ENCODE measurements at places on chromosomes 6 and 20.

- DNase-seq, result no peak
These were observed 270.4 kb upstream of the RSPO3 start for GRCh38 chr6:126848119-126848518.

- DNase-seq, result no peak
These were observed 253.2 kb downstream of the DLL1 start for GRCh38 chr6:170037541-170038250.

- no peak for DNase-seq
These were observed 58.9 kb downstream of the CD83 start for GRCh38 chr6:14176429-14176828.

- no peak for DNase-seq
These were observed 68.7 kb upstream of the CST7 start for GRCh38 chr20:24880356-24880755.

DNA sequence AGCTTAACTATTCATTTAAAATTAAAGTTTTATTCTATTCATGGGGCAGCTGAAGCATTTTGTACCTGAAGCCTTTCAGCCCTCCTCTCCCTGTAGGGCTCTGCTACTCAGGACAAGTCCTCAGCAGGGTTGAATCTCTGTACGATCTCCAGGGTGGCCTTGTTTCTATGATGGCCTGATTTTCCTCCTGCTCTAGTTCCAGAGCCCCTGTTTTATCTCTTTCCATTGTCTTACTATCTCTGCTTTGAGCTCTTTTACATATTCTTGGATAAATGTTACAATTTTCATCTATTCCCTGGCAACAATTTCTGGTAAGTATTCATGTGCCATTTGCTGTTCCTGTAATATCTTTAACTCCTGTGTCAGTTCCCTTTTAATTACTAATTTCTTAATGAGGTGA, 19.8 kb upstream of the MYL9 start:
- DNase-seq, result no peak

DNA sequence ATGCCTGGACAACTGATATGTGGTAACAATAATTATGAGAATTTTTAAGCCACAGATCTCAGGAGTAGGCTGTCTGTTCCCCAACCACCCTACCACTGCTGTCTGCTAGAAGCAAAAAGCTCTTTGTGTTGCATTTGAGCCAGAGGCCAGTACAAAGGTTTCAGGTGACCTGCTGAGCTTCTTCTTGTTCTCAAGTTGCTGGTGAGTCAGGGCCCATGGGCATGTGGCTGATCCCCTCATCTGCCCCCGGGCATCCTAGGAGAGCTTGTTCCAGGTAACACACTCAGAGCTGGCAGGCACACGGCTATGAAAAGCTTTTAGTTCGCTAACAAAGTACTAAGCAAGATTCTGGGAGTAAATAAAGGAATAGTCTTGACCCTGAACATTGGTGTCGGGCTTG, 285.3 kb downstream of the CDC5L start:
- DNase-seq, result no peak

DNA sequence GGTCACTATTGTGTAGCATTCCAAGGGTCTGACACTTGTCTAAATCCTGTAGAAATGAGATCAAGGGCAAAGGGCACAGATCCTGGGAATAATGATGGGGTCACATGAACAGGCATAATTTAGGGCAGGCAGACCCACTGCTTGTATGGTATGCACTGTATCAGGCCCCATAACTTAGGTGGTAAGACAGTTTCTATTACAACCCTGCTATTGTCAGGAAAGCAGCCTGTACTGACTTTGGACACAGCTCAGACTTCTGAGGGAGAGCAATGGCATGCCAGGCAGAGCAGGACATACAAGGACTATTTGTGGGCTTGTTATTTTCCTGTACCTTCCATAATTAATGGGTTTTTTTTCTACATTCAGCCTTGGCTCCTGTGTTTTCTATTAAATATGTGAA, 286.8 kb downstream of the PKHD1 start:
- DNase-seq, result no peak

GRCh38 chr6:75077701-75078100, 128.2 kb downstream of the COL12A1 start:
- DNase-seq, result no peak

DNA sequence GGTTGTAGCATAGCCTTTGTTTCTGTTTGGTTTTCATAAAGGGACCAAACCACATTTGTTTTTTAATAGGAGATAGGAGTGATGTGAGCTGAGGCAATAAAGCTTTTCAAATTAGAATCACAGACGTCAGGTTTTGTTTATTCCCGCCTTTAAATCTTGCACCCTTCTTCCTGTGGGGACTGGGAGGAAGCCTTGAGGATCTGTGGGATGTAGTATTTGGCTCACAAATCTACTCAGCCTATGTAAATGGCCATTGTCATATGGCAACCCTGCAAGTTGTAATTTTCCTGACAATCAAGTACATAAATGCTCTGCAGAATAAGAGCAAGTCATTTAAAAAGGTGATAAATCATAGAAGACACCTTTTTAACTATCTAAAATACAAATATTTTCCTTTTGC, 110.4 kb downstream of the ADGRG6 start:
- no peak for DNase-seq

GRCh38 chr20:36482044-36482473, 59.3 kb upstream of the MYL9 start:
- peak; percentile 61 for DNase-seq

DNA sequence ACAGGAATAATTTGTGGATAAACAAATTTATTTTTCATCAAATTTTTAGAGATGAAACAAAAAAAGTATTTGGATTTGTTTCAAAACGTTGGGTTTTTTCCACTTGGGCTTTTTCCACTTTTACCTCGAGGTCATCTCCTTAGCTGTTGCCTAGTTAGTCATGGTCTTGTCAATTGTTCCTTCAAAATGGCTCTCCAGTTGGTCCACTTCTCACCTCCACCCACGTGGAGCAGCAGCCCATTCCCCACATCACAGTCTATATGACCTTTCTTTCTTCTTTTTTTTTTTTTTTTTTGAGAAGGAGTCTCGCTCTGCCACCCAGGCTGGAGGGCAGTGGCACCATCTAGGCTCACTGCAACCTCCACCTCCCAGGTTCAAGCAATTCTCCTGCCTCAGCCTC, 6.7 kb upstream of the SLC4A11 start:
- DNase-seq, result no peak

DNA sequence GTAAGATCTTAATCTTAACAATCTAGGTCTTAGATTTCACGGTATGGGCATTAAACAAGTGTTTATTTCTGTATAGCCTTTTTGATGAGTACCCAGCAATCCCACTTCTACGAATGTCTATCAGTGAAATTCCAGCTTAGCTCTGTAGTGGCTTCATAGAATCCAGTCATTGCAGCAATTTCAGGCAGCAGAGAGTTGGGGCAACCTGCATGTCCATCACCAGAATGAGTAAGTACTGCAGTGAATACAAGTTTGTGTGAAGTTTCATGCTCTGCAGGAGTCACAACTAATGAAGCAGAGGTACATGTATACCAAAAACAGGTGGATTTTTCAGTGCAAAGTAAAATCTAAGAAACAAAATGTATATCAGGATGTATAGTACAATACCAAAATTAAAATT, 151.7 kb downstream of the OR2B2 start:
- no peak for DNase-seq

GRCh38 chr6:50843842-50844241, 25.2 kb downstream of the TFAP2B start:
- no peak for DNase-seq

DNA sequence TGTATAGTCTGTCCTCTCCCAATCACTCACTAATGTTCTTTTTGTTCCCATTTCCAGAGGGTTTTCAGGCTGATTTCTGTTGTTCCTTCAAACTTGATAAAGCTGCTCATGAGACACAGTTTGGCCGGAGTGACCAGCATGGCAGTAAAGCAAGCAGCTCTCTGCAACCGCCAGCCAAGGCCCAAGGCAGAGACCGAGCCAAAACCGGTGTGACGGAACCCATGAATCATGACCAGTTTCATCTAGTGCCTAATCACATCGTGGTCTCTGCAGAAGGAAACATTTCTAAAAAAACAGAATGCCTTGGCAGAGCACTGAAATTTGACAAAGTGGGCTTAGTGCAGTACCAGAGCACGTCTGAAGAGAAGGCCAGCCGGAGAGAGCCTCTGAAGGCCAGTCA, 14.8 kb upstream of the RPL7L1 start:
- no peak for DNase-seq

DNA sequence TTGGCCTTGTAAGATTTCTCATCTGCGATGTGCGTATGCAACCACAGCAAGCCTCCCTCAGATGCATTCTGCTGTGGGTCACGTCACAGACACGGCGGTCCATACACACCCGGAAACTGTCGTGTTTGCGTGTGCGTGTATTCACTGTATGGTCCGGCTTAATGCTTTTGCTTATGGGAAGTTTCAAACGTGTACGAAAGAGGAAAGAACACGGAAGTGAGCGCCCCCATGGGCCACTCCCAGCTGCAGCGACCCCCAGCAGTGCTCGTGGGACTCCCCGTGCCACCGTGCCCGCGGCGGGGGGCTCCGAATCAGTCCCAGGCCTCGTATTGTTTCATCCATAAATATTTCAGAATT, 10.2 kb downstream of the DLL1 start:
- DNase-seq, result no peak

GRCh38 chr6:140360651-140361050, 986.2 kb upstream of the CITED2 start:
- DNase-seq, result no peak

- no peak for DNase-seq
These were observed 6.2 kb downstream of the CSTL1 start for GRCh38 chr20:23445596-23446217.

DNA sequence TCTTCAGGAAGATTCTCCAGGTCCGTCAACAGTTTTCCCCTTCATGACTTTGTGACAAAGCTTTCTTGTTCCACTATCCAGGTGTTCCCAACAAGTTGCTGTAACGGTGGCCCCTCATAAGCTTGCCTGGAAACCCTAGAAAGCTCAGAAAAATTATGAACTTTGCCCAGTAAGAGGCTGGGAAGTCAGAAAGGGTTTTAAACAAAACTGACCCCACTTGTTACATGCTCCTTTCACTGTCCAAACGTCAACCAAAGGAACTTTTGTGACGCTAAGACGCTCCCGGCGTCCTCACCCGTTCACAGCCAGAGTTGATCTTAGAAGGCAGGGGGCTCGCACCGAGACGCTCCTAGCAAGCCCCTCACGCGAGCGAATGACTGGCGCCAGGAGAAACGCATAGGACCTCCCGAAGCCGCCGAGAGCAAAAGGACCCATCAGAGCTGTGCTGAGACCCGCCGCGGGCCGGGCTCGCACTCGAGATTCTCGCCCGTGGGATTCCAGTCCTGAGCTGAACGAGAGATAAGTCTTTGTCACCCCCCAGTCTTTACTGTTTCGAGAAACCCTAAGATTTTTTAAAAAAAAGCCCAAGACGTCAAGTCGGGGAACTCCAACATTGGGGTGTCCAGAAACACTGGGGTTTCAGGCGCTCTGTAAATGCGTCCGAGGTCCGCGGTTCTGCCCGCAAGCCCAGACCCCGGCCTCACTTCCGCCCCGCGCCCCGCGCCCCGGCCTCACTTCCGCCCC, 544 bp upstream of the ACAT2 start:
- DNase-seq, result no peak

DNA sequence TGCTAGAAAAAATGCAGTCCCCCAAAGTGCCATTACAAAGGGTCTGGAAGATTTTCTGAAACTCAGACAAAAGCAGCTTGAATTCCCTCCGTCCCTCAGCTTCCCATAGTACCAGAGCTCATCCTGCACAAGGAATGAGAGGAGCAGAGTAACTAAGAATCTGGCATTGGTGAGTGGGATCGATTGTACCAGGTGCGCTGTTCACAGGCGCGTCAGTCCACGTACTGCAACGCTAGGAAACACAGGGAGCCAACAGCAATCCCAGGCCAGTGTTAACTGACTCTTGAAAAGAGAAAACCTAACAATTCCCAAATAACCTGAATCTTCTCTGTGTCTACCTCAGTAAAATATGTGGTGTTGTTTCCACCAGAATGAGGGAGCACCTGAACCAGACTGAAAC, 77.9 kb downstream of the GCNT2 start:
- DNase-seq, result no peak

DNA sequence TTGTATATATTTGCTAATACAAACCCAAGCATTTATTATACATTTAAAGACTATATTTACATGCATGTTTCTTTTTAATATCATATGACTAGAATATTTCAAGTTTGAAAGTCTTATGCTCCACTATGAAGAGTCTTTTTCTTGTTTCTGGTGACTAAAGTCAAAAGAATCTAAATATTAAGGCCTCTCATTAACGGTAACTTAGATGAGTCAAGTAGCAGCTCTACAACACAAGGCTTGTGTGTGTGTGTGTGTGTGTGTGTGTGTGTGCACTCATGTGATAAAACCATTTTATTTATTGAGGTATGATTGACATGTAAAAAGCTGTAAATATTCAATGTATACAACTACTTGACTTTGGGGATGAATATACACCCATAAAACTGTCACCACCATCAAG, 275.6 kb downstream of the TFAP2B start:
- no peak for DNase-seq

DNA sequence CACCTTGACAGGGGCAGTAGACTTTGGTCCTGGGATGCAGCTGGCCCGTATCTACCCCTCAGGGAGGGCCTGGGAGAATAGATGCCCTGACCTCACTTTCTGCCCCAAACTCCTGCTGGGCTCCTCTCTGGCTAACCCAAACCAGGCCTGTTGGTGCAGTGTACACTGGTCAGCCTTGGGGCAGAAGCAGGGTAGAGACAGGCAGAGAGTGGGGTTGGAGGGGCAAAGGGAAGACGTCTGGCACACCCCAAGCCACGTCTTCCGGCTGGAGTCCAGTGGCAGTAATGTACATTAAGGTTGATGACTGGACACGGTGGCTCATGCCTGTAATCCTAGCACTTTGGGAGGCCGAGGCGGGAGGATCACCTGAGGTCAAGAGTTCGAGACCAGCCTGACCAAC, 9.3 kb downstream of the DDR1 start:
- no peak for DNase-seq

- DNase-seq, result no peak
These were observed 371.8 kb upstream of the NRSN1 start for GRCh38 chr6:23754197-23754596.

GRCh38 chr20:8616792-8617191, 452.1 kb upstream of the PLCB4 start:
- no peak for DNase-seq

DNA sequence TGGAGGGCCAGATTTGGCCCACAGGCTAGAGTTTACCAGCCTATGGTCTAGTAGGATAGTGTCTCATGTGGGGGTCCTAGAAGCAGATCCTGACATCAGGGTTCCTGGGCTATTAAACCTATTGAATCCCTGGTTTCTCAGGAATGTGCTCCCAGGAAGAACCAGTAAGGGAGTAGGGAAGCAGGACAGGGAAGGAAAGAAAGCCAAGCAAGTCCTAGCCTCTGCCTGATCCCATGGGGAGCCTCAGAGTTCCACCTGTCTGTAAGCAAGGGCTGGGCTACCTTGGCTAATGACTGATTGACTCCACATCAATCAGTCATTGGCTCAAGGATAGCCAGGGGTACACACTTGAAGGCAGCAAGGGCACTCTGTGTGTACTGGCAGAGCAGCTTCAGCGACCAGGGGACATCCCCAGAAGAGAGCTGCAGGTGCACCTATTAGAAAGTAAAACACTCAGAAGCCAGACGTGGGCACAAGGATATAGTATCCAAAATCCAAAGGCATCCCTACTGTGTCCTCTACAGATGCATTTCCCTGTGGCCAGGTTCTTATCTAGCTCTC, 309.5 kb downstream of the TSHZ2 start:
- DNase-seq, result no peak

- no peak for DNase-seq
These were observed 56.9 kb downstream of the BCAS1 start for GRCh38 chr20:54013471-54013870.

Measured in midbrain (tissue), 1 donor.